ENCODE measurements at places on chromosomes 2 and 18. TPM values are rescaled to one million over a fixed set of nuclear protein-coding genes. Genes with fewer than 3 reads are reported as not detected.

Gene EML6
- 1.8 TPM for polyA plus RNA-seq

Gene ICOS
- polyA plus RNA-seq, result not detected

Gene FOXI3
- not detected for polyA plus RNA-seq

GRCh38 chr2:215531284-215531683 lies 95.4 kb upstream of the FN1 start:
- DNase-seq, result no peak

GRCh38 chr18:58845928-58846724 lies 18.6 kb upstream of the ZNF532 start:
- DNase-seq, result no peak

DNA sequence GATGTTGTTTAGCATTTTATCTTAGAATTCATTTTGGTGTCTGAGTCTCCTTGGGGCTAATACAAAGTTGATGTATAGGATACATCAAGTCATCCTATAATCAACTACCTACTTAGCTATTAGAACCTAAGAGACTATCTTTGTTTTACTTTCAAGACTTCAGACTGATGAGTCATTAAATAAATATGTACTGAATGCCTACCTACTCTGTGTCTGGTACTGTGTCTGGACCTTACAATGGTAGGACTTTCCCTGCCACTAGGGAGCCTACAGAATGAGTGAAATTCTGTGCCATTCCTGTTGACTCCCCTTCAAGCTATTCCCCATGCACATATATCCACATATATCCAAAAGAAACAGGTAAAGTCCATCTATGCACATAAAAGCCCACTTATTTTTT lies 114.5 kb downstream of the ERBB4 start:
- DNase-seq, result no peak

- DNase-seq, result no peak
These were observed 21.2 kb upstream of the ACVR1 start for GRCh38 chr2:157897106-157897971.

DNA sequence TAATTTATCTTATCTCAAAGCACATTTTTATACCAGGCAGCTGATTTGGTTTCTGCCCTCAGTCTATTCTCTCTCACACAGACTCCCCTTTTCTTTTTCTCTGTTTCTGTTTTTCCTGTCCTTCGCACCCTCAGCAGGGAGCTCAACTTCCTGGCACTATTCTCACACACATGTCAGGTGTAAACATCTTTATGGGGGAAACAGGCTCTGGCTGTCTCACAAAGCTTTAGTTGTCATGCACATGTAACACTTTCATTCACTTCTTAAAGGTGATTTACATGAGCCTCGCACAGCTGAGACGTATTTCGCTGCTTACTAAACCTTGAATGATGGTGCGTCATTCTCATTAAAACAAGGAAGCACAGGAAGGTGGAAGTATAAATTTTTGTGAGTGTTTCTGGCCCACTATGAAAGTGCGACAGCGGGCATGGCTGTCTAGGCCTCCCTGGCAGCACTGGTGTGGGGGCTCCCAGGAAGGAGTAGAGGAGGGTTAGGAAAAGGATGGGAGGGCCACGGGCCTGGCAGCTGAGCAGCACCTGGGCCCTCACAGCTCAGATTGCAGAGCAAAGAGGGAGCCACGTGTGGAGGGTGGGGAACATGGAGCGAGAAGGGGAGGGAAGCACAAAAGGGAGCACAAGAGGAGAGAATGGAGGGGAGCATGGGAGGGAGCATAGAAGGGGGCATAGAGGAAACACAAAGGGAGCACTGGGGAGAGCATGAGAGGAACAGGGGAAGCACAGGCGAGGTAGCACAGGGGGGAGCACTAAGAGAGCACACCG lies 46.2 kb upstream of the SNTG2 start:
- DNase-seq, result no peak

DNA sequence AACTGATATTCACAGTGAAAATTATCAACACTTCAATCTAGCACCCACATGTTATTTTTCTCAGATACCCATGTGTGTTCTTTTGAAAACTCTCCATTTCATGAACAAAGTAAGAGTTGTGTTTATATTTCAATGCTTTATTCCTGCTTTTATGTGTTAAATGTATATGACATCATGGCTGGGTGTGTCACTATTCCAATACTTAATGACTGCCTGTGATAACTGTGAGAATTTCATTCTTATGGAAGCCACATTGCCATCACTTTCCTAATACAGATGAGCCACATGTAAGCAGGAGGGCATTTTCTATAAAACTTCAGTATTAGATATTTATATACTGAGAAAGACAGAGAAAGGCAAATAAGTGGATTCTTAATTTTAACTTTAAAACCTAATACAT lies 100.4 kb upstream of the FIGN start:
- DNase-seq, result no peak
